NB4 (cell line): ENCODE measurements at places on chromosomes 4 and X.

- no peak for DNase-seq
Measured at GRCh38 chrX:53279296-53280237, 1.8 kb downstream of the IQSEC2 start.

DNA sequence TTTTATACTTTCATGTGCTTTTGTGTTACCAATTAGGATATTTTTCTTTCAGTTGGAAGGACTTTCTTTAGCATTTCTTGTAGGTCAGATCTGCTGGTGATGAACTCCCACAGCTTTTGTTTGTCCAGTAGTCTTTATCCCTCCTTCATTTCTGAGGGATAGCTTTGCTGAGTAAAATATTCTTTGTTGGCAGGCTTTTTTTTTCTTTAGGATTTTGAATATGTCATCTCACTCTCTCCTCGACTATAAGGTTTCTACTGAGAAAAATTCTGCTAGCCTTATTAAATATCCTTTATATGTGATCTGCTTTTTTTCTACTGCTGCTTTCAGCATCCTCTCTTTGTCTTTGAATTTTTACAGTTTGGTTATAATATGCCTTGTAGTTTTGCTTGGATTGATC is 49.6 kb upstream of the POF1B start:
- DNase-seq, result no peak

GRCh38 chr4:146330392-146330791 is 116.1 kb downstream of the REELD1 start:
- DNase-seq, result peak; percentile 6

GRCh38 chrX:31808357-31808756 is 736.5 kb upstream of the FTHL17 start:
- DNase-seq, result no peak

- no peak for DNase-seq
Measured at GRCh38 chr4:134627366-134627765, 425.8 kb upstream of the PABPC4L start.

GRCh38 chr4:48133669-48134068 is 381 bp downstream of the TXK start:
- DNase-seq, result no peak

DNA sequence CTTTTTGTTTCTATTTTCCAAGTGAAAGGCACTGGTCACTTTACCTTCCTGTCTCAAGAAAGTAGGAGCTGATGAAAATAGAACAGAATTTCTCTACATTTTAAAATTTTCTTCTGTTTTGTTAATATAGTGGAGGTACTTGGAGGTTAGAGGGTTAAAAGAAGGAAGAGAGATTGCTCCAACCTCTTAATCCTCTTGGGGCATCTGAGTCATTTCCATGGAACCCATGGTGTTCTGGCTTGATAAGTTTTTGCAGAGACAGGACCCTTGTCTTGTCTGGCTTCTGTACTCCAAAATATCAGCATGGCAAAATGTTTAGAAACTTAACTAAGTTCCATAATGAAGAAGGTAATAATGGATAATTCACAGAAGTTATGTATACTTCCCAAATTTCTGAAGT is 727.2 kb downstream of the C4orf33 start:
- DNase-seq, result peak; percentile 31

DNA sequence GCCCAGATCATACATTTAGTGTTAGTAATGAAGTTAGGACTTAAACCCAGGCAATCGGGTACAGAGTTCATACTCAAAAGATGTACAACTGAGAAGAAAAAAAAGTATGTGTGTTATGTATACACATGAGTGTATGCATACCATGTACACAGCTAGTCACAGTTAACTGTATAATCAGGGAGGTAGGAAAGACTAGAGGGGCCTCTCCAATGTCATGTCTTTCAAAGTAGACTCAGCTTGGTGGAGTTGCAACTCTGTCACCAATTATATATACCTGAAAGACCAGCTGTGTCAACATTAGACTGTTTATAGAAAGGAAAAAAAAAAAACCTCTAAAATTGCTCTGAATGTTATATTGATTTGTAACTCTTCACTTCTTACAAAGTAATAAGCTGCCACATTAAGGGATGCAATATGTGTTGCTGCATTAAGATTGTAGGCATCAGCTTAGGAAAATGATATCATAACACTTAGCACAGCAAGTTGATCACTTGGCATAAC is 167.5 kb downstream of the DCTD start:
- no peak for DNase-seq

DNA sequence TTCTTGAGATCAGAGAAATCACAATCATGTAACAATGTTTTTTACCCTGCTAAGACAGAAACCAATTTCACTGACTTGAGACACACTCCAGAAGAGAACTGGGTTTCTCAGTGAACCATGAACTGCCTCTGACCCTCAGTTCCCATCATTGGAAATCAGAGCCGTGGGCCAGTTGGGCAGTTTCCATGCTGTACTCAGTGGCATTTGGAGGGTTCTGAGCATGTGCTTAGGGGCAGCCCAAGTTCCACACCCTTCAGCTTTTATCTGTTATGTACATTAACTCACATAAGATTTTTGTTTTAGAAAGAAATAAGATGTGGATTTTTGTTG is 77.9 kb downstream of the BTC start:
- DNase-seq, result no peak

DNA sequence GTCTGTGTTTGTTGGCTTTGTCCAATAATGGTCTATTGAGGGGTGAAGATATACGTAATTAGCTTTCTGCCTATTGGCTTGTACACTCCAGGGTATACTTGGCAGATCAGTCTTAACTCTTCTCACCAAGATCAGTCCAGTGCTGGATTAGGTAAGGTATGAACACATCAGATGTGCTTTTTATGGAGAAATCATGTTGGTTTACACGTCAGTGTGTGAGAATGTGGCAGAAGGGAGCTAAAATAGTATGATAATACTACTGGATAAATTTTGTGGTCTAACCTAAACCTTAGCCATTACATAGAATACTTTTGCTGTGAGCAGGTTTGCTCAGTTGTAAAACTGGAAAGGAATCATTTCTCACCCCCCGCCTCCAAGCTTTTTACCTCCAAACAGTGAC is 4.2 kb downstream of the PDHA1 start:
- no peak for DNase-seq

DNA sequence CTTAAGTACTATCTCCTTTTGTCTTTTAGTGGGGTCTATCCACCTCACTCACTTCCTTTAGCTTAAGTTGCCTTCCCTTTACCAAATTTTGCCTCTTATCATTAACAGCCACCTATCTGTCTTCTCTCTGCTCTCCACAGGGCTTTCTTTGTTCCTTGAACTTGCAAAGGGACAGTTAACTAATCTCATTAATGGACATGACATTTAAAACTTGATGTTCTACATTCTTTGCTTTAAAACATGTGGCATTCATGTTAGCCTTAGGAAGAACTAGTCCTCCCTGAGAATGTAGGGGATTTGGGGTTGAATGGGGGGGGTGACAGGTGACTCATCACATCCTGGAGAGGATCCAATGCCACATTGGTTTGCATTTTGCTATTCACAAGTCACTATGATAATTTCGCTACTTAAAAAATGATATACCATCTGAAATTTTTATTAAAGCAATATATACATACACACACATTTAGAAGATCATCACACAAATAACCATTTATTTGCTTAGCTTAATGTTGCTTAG is 41.0 kb upstream of the DMD start:
- DNase-seq, result peak; percentile 0
